OCI-LY7 (cell line): ENCODE measurements at places on chromosomes 3 and 15. TPM values are rescaled to one million over a fixed set of nuclear protein-coding genes. Genes with fewer than 3 reads are reported as not detected.

Gene CAND2
- 4.0 and 4.1 TPM in 2 replicates for total RNA-seq

Gene CCR1
- not detected in 2 replicates for total RNA-seq

Gene GOLGA6L1
- not detected in 2 replicates for total RNA-seq

Gene SOX2
- 11.3 and 11.5 TPM in 2 replicates for total RNA-seq
